ENCODE measurements at places on chromosomes 16 and 17.

GRCh38 chr17:17682293-17682736, 1.1 kb downstream of the RAI1 start:
- DNase-seq: no peak

DNA sequence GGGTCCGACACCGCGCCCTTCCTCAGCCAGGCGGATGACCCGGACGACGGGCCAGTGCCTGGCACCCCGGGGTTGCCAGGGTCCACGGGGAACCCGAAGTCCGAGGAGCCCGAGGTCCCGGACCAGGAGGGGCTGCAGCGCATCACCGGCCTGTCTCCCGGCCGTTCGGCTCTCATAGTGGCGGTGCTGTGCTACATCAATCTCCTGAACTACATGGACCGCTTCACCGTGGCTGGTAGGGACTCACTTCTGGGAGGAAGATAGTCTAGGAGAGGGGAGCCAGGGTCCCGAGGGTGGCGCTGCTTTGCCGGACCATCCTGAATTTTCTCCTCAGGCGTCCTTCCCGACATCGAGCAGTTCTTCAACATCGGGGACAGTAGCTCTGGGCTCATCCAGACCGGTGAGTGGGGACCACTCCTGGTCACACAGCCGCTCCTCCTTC, 601 bp downstream of the SPNS1 start:
- DNase-seq: peak; percentile 12

- DNase-seq: no peak
Observed at GRCh38 chr17:57954397-57955182, 622 bp downstream of the CUEDC1 start.

DNA sequence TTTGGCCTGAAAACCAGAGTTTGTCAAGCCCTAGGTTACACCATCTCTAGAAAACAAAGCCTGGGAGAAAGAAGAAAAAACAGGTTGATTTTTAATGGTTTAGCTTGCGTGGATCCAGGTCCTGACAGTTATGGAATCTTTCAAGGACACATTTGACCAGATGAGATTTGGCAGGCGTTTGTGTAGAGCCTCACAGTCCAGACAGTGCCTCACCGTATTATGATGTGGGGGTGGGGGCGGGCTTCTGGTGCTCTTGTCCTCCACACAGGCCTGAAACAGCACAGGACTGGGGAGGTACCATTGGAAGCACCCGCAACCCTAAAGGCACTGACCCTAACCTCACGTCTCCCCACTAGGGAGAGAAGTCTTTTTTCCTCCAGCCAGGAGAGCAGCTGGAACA, 19.6 kb downstream of the MVP start:
- no peak for DNase-seq

DNA sequence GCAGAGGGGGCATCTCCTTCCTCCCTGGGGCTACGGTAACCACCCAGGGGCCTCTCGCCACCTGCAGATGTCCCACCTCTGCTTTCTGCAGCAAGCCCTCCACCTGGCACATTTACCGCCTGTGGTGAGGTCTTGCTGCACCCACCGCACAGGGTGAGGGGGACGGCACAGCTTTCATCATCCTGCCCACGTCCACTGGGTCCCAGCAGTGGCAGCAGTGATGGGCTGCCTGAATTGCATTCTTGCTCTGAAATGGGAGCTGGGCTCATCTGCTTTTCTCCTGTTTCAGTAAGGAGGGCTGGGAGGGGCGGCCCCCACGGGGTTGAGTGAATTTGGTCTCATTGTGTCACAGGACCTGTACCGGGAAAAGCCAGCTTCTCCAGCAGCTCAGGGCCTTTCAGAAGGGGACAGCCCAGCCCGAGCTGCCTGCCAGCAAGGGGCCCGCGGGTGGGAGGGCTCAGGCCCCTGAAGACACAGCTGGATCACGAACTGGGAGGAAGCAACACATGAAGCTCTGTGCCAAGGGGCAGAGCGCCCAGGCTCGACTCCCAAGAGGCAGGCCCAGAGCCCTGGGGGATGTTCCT, 12.7 kb downstream of the DNAAF8 start:
- peak; percentile 19 for DNase-seq

GRCh38 chr17:31266042-31266441, 31.0 kb downstream of the OMG start:
- DNase-seq: peak; percentile 41

GRCh38 chr16:22871861-22872260, 57.9 kb downstream of the HS3ST2 start:
- DNase-seq: no peak

GRCh38 chr16:80827007-80827406, 22.6 kb upstream of the CDYL2 start:
- DNase-seq: no peak

GRCh38 chr16:30658731-30659506, 688 bp downstream of the FBRS start:
- DNase-seq: peak; percentile 98

GRCh38 chr17:67998466-67998865, 2.2 kb upstream of the C17orf58 start:
- no peak for DNase-seq

DNA sequence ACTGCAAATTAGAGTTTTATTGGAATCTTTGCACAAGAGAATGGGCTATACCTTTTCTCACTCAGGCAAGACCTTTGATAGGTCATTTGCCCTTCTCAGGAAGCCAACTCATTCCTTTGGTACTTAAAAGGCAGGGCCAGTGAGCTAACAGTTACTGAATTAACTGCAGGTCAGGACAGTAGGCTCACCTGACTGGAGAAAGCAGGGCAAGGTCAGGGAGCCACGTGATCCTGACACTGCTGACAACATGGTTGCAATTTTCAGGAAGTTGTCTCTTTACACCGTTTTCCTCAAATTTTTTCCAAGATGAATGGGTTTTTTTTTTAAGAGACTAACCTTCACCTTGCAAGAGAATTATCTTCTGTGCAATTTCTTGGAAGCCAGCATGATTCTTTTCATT, 21.1 kb downstream of the CPSF4L start:
- DNase-seq: no peak

- no peak for DNase-seq
Observed at GRCh38 chr17:8108972-8109660, 9.2 kb downstream of the ALOXE3 start.

GRCh38 chr16:80723091-80723490, 81.3 kb downstream of the CDYL2 start:
- no peak for DNase-seq

DNA sequence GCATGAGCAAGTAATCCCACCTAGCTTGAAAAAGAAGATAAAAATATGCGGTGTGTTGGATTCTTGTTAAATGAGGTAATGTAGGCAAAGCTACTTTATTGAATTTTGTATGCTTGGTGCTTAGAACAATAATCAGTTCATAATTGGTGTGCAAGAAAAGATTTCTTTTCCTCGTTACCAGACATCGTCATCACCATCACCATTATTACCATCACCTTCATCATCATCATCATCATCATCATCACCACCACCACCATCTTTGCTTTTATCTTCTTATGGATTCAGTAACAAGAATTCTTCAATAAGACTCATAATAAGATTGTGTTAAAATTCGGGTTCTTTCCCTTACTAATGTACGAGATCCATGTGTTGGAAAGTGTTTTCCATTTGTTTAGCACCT, 173.7 kb downstream of the RBFOX1 start:
- DNase-seq: no peak

GRCh38 chr17:72440961-72441360, 320.1 kb downstream of the SOX9 start:
- no peak for DNase-seq

DNA sequence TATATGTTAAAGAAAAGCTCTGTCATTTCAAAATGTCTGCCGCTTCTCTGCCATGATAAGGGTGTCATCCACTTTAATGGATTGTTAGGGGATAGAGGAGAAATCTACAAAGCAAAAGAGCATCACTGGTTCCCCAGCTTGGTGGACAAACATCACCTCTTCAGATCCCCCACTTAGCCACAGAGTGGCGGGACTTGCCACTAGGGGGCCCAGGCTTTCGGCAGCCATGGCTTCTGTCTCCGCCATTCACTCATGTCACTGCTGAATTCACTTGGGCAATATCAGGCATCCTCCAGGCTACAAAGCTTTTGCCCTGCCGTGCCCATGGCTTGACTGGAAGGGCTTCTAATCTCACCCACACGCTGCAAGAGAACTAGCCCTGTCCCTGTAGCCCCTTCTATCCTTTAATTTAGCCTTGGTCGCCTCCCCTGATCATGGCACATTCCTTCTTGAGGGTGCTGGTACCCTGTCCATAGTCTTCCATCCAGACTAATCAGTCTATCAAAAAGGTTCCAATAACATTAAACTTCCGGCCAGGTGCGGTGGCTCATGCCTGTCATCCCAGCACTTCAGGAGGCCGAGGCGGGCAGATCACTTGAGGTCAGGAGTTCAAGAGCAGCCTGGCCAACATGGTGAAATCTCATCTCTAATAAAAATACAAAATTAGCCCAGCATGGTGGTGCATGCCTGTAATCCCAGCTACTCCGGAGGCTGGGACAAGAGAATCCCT, 34.7 kb downstream of the SBK1 start:
- DNase-seq: peak; percentile 59

- DNase-seq: no peak
Observed at GRCh38 chr16:57639172-57639887, 10.9 kb downstream of the ADGRG1 start.

GRCh38 chr17:28545141-28545503, 7.3 kb downstream of the UNC119 start:
- no peak for DNase-seq

GRCh38 chr16:10126686-10127085, 55.5 kb downstream of the GRIN2A start:
- no peak for DNase-seq

DNA sequence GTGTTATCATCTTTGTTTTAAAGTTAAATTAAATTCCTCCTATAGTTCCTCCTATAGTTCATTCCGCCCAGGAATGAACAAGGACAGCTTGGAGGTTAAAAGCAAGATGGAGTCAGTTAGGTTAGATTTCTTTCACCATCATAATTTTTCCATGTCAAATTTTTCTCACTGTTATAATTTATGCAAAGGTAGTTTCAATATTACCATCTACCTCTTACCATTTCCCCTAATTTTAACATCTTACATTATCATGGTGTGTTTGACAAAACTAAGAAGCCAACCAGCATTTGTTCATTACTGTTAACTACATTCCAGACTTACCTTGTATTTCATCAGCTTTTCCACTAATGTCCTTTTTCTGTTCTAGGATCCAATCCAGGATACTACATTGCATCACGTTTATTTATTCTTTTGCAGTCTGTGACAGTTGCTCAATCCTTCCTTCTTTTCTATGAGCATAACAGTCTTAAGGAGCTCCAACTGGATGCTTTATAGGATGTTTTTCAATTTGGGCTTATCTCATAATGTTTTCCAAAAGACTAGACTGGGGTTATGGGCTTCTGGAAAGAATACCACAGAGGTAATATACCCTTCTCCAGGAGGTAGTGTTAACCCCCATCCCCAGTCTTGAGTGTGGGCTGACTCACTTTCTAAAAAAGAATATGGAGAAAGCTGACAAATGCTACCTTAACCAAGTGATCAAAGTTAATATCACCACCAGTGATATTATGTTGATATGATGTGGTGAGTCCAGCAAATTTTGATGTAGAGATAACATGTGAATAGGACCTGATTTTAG, 158.5 kb downstream of the PPM1E start:
- peak; percentile 68 for DNase-seq

DNA sequence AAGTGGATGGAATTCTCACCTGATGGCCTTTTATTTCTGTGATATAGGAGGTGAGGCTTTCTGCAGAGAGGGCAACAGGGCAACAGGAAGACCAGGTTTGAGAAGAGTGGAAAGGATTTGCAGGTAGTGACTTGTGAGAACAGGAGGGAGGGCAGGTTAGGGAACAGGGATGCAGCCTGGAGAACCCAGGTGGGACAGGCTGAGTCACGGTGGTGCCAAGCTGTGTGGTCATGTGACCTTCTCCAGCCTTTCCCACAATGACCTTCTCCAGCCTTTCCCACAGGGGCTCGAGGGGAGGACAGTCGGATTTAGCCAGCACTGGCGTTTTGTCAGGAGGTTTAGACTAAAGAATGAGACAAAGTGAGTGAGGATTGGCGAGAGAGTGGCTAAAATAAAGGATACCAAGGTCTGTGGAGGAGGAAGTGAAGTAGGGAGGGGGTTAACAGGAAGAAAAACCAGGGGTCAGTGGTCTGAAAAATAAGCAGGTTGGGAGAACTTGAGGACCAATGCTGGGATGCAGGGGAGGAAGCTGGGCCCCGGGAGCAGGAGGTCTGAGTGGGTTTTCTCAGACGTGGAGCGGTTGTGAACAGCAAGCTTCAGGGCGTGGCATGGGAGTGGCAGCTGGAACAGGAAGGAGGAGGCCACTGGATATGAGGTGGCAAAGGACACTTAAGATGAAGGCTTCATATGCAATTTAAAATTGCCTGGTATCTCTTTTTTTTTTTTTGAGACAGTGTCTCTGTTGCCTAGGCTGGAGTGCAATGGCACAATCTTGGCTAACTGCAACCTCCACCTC, 37.7 kb downstream of the DNAH2 start:
- DNase-seq: no peak

DNA sequence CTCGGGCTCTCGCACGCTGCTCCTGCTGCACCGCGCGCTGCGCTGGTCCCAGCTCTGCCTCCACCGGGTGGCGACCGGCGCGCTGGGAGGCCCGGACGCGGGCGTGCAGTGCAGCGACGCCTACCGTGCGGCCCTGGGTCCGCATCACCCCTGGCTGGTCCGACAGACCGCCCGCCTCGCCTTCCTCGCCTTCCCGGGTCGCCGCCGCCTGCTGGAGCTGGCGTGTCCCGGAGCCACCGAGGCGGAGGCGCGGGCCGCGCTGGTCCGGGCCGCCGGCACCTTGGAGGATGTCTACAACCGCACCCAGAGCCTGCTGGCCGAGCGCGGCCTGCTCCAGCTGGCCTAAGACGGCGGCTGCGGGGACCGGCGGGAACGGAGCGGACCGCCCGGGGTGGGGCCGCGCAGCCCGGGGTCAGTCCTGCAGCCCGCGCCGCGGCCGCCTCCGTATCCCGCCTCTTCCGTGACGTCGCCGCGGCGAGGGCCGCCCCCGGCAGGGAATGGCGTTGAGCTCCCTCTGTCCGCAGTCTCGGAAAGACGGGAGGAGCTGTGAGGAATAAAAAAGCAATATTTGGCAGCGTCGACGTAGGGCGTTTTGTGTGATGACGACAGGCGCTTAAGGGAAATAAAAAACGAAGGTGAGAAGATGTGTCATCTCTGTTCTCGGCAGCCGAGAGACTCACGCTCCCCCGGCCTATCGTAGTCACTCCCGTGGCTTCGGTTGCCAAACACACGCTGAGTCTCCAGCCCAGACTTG, 1.4 kb downstream of the GLTPD2 start:
- DNase-seq: peak; percentile 87

DNA sequence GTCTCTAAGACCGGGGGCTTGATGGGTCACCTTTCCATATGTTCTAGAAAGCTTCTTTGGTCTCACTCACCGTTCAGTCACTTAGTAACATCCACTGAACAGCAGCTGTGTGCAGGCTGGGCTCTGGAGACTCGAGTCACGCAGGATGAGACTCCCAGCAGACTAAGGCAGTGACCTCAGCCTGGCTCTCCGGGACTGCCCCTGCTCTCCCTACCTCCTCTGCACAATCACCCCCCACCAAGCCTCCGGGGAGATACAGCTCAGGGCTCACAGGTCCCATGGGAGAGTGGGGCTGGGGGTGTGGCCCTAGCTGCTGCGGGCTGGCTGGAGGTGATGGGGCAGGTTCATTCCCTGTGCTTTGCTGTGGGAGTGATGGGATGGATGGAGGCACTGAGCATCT, 14.1 kb downstream of the FLYWCH2 start:
- DNase-seq: no peak

- no peak for DNase-seq
Observed at GRCh38 chr16:50403491-50403890, 34.7 kb upstream of the BRD7 start.
